Kidney capillary endothelial cell (primary cell): ENCODE measurements at places on chromosomes 5 and 9.

DNA sequence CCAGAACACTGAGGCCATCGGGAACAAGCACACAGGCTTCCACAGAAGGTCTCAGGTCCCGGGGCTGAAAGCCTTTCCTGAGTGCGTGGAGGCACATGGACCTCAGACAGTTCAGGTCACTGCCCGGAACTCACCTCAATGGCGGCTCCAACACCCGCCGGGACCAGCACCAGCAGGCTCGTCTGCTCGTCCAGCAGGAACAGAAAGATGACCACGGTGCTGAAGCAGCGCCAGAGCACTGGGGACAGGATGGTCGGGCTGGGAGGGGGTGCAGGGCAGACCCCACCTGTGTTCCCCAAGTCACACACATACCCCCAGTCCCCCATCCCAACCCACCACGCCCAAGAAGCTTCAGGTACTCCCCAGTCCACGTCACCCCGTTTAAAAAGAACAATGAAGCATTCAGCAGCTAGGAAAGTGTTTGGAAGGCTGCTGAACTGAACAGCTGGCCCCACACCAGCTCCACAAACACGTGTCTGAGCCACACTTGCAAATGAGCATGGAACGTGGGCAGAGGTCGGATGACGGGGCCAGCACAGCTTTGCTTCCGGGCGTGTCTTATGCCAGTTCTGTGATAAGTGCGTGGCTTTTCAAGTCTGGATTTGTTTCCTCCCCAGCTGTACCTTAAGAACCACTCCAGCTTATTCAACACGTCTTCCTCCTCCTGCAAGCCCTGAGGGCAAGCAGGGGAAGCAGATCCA is 14.6 kb downstream of the CLPTM1L start:
- DNase-seq: no peak

GRCh38 chr9:138014563-138014945 is 137.0 kb downstream of the CACNA1B start:
- no peak for DNase-seq

GRCh38 chr5:167123126-167123525 is 1168.3 kb upstream of the WWC1 start:
- no peak for DNase-seq

DNA sequence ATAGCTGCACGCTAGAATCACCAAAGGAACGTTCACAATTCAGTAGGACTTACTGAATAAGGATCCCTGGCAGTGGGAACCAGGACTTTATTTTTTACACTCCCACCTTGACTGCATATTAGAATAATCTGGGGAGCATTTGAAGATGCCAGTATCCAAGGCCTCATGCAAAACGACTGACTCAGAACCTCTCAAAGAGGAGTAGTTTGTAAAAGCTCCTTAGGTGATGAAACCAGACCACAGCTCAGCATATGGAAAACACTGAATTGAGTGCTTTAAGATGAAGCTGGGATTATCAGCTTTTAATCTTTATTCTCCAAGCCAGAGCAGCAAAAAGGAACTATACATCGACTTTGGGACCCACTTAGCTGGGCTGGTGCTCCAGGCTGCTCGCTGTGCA is 288.3 kb downstream of the MLLT3 start:
- DNase-seq: no peak

DNA sequence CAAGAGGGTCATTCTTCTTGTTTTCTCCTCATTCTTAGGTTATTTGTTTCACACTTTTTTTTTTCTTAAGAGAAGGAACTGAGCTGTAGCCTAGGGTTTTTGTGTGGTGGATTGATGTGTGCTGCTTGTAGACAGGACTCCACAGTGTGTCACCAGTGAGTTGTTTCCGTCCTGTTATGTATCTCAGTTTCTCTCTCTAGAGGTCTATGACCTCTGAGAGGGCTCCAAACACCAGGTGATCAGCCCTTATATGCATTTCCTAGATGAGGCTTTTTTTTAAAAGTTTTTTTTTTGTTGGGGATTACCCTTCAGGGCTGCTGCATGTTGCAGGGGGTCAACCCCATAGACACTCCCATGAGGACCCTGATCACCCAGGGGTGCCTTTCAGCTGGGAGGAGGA is 124.2 kb upstream of the MAST4 start:
- no peak for DNase-seq

GRCh38 chr5:180910182-180910581 is 11.2 kb downstream of the BTNL8 start:
- peak; percentile 4 for DNase-seq

DNA sequence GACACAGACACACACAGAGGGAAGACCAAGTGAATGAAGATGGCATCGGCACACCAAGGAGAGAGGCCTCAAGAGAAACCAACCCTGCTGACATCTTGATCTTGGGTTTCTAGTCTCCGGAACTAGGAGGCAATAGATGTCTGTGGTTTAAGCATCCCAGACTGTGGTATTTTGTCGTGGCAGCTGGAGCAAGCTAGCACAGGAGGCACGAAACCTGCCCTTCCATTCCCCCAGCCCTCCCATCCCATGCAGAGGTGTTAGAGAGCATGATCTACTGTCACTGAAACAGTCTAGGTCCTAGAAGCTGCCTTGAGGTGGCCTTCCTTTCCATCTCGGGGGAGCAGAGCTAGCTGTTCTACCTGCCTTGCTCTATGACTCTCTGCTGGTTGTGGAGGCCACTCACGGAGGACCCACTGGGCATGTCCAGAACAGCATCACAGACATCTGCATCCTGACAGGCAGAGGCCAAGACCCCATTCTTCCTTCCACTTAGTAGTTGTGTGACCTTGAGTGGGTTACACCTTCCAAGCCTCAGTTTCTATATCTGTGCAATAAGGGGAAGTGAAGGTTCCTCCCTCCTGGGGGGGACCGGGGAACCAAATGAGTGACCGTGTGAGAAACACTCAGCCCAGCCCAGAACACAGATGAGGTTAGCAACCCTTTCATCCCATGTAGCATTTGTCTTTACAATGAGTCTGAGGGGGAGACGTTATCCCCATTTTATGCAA is 134.3 kb upstream of the BOD1 start:
- DNase-seq: no peak

DNA sequence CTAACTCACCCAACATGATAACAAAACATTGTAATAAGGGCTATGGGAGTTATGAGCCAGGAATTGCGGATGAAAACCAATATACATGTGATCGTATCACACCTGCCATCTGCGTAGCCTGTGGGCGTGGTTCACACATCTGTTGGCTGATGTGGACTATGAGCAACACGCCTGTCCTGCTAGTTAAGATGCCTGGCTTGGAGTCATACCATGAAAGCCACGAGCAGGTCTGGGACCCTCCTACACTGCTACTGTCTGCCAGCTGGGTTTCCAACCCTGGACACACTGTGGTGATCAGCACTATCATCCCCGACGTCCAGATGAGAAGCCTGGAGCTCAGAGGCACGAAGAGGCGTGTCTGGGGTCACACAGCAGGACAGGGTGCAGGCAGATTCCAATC is 40.2 kb downstream of the STK10 start:
- no peak for DNase-seq

- no peak for DNase-seq
These were observed 11.7 kb downstream of the SH3PXD2B start for GRCh38 chr5:172442592-172442991.

DNA sequence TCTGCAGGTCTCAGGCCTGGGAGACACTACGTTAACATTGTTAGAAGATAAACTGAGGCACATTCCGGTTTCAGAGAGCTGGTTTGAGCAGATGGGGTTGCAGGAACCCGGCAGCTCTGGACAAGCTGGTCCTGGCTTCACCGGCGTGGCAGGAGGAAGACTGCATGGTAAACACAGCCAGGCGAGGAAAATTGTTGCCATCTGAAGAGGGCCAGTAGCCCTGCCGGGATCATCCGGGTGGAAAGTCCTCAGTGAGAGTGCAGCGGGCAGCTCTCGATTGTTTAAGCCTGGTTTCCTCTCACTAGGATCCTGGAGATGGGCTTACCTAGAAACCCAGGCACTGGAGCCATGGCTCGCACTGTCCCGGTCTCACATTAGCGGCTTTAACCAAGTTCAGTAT is 226.9 kb downstream of the IRX2 start:
- DNase-seq: no peak

DNA sequence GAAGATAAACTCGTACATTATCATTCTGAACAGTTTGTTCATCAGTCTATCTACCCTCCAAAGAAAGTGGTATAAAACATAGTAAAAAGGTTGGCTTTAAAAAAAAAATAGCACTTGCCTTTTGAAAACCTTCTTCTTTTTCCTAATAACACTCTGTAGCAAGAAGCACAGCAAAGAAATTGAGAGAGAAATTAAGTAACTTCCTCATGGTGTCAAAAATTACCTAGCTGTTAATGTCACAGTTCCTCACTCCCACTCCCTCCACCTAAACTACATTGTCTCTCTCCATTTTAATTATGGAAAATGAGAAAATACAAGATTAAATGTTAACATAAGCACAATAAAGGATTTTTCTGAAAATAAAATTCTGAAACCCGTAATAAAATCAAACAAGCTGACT is 72.2 kb downstream of the CERT1 start:
- no peak for DNase-seq

DNA sequence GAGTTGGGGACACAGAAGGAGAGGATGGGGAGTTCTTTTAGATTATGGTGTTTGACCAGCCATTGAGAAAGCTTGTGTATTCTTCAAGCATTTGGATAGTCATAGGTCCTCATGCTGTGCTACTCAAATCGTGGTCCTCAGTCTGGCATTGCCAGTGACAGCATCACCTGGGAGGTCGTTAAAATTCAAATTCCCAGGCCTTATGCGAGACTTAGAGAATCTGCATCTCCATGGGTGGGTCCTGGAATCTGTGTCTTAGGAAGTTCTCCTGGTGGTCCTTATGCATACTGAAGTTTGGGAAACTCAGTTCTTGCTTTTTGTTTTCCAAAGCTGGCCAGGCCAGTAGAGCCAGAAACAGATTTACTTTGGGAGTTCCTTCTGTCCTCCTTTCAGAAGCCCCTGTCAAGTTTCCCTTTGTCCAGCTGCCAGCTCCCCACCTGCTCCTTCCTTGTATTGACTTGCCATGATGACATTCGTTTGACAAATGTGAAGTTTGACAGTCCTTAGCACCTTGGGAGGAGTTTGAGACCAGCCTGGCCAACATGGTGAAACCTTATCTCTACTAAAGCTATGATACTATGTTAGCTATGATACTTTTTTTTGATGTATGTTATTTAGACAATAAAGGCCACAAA is 95.6 kb downstream of the PALM2AKAP2 start:
- no peak for DNase-seq

- DNase-seq: no peak
These were observed 10.5 kb downstream of the EXD3 start for GRCh38 chr9:137412431-137412830.

DNA sequence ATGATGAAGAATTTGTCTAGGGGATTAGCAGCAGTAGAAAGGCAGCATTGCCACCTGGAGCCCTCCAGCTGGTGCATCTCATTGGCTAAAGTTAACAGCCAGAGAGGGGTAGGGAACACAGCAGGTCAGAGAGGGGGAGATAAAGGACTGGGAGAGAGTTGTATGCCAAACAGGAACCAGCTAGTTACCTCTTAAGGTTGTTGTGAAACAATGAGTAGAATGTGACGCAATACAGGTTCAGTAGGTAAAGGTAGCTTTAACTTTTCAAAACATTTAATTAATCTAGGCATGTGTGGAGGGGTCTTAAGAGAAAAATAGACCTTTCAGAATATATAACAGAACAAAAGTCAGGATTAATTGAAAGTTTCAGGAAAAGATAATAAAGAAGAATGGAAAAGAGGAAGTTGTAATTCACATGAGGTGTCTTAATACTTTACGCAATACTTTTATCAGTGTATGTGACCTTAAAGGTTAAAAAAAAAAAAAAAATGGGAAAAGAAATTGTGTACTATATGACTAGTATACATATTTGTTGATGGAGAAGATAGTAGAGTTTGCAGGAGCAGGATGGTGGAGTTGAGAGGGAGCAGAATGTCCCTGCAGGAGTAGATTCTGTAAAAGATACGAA is 14.3 kb downstream of the FBXO38 start:
- no peak for DNase-seq

DNA sequence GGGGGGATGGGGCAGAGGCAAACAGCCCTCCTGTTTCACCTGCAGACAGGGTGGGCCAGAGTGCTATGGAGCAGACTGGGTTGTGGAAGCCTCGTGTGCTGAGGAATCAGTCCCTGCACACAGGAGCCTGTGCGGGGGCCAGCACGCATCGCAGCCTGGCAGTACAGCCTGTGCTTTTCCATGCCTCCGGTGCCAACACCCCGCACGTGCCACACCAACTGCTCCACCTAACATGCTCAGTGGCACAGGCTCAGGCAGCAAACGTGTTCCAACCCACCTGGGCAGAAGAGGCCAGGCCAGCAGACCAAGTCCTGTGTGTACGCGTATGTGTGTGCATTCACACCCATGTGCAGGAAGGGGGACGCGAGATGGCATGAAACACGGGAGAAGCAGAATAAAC is 37.4 kb upstream of the FBXW11 start:
- no peak for DNase-seq

GRCh38 chr9:95425910-95426551 is 90.7 kb downstream of the PTCH1 start:
- DNase-seq: peak; percentile 12

DNA sequence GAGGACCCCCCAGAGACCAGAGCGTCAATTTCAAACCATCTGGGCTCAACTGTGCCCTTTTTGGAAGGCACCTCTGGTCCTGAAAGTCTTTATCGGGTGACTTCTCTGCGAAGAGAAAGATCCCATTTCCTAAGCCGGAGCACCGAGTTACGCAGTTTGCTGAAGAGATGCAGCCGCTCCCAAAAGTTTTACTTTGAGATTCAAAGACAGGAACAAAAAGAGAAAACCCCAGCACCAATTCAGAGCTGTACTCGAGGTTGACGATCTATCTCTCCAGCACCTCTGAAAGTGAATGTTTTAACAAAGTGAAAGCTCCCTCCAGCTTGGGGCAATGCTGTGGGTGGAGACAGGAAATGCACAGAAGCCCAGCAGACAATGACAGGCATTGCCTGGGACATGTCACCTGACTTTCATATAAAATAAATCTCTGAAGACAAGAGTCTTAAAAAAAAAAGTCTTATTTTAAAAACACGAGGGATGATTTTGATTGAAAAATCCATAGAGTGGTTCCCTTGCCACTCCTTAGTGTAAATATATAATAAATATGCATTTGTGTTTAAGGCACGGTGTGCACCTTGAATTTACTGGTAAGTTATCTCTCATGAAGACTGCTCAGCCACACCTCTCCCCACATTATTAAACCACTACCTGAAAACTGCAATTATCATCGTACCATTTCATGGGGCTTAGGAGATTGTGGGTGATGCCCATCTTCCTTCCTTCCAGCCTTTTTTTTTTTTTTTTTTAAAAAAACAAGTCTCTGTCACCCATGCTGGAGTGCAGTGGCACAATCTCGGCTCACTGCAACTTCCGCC is 79.9 kb downstream of the FNBP1 start:
- DNase-seq: peak; percentile 70

GRCh38 chr5:135039271-135040033 is 5.4 kb upstream of the PITX1 start:
- DNase-seq: no peak

DNA sequence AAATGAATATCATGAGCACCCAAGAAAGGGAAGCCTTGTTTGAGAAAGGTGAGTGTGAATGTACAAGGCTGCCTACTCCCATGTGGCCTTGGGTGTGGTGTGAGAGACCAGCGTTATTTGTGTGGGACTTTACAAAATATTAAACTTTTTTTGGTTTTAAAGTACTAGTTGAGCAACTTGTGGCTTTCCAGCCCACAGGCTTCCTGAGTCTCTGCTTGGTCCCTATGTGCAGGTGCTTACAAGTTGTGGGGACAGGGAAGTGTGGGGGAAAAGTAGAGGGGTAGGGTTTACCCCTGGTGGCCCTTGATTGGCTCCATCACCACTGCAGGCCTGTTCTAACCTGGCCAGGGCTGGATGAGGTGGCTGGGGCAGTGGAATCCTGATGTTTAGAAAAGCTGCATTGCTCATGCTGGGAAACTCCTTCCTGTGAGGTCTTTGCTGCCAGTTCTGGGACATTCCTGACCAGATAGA is 19.7 kb downstream of the PTTG1 start:
- DNase-seq: no peak
